ENCODE measurements at places on chromosomes 16 and 17.

DNA sequence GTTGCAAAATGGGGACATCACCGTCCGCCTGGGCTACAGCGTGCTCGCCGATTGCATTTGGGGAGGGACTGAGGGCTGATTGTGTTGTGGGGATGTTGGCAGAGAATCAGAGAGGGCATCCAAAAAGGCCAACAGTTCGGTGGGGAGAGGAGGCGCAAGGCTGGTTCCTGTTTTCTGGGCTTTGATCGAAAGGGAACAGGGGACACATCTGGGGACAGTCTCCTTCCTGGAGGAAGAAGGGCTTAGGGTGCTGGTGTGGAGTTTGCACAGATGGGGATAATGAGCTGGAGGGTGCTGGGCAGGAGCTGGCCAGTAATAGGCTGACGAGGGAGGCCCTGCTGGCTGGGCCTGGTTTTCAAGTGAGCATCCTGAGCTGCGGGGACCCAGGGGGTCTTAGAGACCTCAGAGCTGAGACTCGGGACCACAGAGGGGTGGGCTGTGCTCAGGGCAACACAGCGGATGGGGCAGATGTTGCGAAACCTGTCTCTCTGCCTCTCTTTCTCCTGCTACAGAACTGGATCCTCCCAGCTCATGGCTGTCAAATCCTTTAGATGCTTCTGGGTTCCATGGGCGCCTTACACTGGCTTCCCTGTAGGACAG lies 288.7 kb downstream of the SEC14L1 start:
- DNase-seq, result no peak

GRCh38 chr17:55710829-55711496 lies 11.7 kb downstream of the TMEM100 start:
- DNase-seq, result no peak

DNA sequence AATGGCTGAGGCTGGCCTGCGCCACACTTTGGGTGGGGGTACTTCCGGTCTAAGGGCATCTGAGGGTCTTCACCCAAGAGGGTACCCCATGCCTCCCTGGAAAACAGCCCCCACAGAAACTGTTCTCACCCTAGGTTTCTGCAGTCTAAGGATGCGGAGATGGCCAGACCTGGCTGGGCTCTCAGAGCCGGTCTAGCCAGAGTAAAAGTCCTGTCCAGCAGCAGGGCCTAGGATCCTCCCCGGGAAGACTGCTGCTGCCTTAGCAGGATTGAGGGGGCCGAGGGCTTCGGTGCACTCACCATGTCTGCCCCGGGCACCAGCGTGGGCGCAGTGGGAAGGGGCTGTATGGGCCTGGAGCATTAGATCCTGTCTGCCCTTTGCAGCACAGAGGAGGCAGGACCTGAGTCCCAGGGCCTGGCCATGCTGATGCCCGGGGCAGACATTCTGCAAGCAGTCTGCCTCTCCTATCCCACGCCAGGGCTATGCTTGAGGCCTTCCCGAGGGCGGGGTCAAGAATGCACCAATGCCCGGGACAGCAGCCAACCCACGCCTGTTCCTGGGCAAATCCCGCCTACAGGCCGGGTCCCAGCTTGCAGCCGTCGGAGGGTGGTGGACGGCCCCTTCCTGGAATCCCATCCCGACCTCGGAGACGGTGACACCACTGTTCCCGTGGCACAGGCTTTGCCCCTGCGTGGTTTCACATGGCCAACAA lies 54.7 kb downstream of the CBFA2T3 start:
- peak; percentile 20 for DNase-seq

GRCh38 chr16:55083052-55083451 lies 152.4 kb downstream of the IRX5 start:
- no peak for DNase-seq

DNA sequence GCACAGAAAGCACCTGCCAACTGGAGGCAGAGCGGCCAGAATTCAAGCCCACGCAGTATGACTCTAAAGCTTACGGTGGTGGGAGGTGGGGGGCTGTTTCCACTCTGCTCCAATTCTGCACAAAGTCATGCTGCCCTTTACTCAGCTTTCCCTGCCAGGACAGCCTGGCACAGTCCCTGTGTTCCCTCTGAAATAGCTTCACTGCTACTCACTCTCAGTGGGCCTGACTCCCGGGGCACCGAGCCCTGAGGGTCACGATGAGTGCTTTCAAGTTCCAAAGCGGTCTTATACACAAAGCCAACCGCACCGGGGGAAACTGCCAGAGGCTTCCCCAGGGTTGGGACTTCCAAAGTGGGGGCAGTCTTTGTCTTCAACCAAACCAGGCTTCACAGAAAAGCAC lies 306.1 kb upstream of the XYLT1 start:
- DNase-seq, result no peak

- no peak for DNase-seq
Observed at GRCh38 chr16:75326333-75326732, 74.9 kb upstream of the BCAR1 start.

- DNase-seq, result peak; percentile 56
Observed at GRCh38 chr17:53722407-53722806, 100.3 kb upstream of the KIF2B start.

GRCh38 chr17:79740413-79740812 lies 9.7 kb downstream of the ENPP7 start:
- no peak for DNase-seq

DNA sequence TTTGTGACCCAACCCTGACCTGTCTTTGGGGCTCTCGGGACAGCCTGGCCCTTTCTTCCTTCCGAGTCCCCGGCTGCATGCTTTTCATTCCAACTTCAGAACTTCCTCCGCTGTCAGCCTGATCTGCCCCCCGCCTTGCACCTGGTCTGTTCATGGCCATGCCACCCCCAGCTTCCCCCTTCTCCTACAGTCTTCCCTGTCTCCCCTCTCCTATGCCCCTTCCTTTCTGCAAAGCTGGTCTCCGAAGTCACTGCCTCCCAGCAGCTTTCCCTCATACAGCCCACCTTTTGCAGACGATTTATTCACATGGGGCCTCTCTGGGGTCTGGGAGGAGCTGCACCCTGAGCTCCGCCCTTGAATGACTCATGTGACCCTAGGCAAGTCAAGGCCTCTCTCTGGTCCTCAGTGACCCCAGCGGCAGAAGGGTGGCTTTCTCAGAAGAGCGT lies 47.1 kb upstream of the SDK2 start:
- DNase-seq, result no peak

GRCh38 chr17:15261802-15262290 lies 3.3 kb downstream of the PMP22 start:
- DNase-seq, result no peak

DNA sequence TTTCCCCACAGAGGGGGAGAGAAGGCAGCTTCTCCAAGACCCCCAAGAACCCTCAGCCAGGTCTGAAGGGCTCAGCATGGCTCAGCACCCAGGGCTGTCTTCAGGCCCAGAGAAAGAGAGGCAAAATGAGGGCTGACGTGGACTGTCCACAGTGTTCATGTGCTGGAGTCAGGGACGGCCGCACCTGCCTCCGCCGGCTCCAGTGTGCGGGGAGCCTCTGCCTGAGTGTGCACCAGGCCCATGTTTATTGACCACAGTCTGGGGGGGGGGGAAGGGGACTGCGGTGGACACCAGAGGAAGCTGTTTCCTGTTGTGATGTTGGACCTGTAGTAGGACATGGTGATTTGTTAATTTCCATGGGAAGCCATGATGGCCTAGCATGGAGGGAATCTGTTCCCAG lies 6.9 kb downstream of the MRM1 start:
- DNase-seq, result no peak

DNA sequence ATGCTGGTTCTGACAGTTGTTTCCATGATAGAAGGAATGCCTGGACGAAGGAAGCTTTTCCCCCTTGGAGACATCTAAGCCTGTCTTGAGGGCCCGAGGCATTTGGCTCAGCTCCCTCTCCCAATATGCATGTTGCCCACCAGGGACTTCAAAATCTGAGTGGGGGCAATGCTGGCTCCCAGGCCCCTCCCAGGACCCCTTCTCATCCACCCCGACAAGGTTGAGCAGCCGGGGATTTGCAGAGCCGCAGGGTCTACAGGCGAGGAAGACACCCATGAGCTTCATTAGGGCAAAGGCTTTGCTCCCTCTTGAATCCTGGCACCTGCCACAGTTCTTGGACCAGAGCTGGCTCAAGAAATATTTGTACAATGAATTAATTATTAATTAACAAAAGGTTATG lies 25.1 kb upstream of the DNAH17 start:
- DNase-seq, result no peak

GRCh38 chr17:68222606-68223005 lies 25.2 kb upstream of the AMZ2 start:
- DNase-seq, result no peak

- no peak for DNase-seq
Observed at GRCh38 chr16:54309341-54309740, 22.8 kb upstream of the IRX3 start.

DNA sequence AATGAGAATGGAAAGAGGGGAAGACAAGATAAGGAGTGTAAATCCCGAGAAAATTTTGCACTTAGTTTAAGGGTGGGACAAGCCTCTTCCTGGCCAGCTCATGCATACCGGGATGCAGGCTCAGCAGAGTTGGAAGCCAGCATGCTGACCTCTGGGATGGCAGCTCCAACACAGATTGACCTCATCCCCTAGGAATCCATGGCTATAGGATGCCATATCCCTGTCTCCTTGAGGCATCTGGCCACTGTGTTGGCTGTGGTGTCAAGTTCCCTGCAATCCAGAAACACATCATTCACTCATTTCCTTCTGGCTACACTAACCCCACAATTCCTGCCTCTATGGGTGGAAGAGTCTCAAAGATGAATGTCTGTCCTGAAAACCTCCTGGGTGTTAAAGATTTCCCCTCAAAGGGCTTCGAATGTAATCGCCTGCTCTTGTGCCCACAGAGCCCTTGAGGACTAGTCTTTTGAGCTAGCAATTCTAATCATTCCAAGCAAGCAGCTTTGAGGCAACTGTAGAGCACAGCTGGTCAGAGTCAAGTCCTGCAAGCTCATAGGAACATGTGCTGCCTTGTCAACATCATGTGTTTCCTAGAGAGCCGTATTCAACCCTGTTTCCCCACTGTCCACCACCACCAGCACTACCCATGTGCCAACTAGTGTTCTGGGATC lies 141.4 kb downstream of the PMP22 start:
- no peak for DNase-seq

DNA sequence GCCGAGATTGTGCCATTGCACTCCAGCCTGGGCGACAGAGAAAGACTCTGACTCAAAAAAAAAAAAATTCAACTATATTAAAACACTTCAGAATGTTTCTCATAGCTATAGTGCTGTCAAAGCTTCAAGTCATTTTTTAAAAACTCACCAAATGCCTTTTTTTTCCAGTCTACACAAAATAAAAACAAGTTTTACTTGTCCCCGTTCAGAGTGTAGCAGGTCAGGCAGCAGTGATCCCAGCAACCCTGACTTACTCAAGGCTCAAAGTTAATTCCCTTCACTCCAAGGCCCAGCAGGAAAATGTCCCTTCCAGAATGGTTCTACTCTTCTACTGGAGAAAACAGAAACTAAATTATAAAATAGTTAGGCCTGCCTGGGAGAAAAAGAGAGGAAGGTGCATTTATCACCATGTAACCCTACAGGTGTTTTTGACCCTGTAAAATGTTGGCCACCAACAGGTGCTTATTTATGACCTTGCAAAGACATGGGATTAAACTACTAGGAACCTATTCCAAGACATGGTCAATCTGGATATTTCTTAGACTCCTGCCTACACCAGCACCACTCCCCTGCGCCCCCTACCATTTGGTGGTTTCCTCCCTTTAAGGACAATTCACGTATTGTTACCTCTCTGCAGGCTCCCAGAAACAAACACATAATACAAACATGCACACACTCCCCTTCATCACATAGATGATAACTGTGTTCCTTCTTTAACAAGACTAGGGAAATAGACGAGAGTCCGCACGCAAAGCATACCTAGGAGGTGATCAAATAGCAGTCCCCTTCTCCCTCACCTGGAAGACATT lies 5.4 kb downstream of the AMFR start:
- no peak for DNase-seq

DNA sequence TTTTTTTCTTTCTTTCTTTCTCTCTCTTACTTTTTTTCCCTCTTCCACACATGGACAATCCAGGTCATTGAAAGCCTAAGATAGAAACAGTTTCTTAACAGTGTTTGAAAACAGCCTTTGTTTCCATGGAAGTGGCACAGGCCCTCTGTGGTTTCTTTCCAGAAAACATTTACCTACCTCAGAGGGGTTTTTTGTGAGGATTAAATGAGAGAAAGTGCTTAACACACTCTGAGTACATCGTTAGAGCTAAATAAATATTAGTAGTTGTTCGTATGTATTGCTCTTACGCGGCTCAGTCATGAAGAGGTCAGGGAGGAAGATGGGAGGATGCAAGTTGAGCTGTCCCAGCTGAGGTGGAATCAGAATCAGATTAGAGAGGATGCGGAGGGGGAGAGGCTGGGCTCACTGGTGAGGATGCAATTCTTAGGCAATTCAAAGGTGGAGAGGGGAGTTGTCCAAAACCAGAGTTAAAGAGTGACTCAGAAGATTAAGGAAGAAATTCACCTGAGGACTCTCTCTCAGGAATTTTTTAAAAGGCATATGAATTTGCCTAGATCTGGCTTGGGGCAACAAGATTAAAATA lies 345.4 kb downstream of the PMP22 start:
- DNase-seq, result no peak

Measured in AG04450 (cell line).